ENCODE measurements at places on chromosomes 1 and 21.

- DNase-seq: peak; percentile 39
Measured at GRCh38 chr1:230972855-230973271, 5.8 kb downstream of the TTC13 start.

- DNase-seq: peak; percentile 55
Measured at GRCh38 chr1:37752583-37753471, 12.1 kb downstream of the EPHA10 start.

DNA sequence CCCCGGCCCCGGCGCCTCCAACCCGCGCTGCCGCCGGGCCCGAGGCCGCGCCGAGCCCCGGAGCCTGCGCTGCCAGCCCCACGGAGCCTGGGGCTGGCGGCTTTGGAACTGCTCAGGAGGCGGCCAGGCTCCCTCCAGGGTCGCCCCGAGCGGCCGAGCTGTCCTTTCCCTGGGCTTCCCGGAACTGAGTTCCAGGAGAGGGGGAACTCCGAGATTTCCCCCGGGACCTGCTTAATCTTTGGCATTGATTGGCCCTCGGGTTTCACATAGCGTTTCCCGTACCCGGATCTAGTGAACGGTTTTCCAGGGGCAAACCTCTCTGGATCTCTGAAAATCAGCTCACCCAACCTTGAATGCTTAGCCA, 504 bp downstream of the H6PD start:
- DNase-seq: no peak

GRCh38 chr21:35239811-35240219, 190.7 kb upstream of the RUNX1 start:
- DNase-seq: no peak

GRCh38 chr1:162218975-162219374, 149.5 kb downstream of the NOS1AP start:
- DNase-seq: no peak

DNA sequence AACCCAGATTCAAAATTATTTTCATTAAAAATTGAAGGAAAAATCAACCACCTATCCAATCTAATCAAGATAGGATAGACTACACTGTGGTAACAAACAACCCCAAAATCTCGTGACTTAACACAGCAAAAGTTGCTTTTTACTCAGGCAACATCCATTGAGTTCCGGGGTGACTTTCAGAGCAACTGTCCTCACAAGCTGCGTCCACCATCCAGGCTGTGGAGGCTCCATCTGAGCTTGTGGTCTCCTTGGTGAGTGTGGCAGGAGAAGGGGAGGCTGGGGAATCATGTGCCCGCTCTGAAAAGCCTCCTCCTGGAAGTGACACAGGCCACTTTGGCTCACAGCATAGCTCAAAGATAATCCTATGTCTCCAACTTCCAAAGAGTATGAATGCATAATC, 52.4 kb downstream of the CD2 start:
- no peak for DNase-seq

GRCh38 chr1:206635978-206636345, 626 bp downstream of the DYRK3 start:
- no peak for DNase-seq

GRCh38 chr1:151834239-151834638, 2.6 kb upstream of the RORC start:
- no peak for DNase-seq

DNA sequence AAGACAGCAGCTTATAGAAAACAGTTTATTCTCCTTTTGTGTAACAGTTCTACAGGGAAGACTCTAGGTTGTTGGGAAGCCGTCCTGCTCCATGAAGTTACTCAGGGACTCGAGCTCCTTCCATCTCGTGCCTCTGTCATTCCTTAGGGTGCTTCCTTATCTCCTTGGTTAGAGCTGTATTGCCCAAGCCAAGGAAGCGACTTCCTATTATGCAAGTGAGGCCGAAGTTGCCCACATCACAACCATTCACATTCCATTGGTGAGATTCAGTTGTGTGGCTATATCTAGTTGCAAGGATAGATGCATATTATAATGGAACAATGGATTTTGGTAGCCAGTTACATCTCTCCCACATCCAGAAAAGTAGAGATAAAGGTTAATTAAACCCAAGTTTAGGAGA, 9.0 kb downstream of the GSTM5 start:
- no peak for DNase-seq

DNA sequence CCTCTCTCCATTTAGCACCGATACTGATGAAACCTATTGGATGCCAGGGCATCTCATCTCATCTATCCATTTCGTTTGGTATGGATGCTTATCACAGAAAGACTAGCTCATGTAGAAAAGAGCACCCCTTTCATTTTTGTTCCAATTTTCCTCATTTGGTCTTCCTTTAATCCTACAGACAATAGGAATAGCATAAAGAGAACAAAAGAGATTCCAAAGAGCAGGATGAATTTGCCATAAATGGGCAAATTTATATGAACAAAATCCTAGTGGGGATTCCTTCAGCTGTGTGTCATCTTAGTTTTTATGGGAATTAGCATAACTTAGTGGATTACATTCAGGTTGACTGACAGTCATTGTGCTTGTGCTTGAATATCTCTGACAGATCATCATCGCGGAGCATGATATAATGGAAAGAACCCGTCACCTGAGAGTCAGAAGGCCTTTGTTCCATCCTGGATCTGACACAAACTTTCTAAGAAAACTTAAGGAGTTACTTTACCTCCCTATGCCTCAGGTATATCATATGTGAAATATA, 777.5 kb upstream of the ADGRL2 start:
- no peak for DNase-seq

DNA sequence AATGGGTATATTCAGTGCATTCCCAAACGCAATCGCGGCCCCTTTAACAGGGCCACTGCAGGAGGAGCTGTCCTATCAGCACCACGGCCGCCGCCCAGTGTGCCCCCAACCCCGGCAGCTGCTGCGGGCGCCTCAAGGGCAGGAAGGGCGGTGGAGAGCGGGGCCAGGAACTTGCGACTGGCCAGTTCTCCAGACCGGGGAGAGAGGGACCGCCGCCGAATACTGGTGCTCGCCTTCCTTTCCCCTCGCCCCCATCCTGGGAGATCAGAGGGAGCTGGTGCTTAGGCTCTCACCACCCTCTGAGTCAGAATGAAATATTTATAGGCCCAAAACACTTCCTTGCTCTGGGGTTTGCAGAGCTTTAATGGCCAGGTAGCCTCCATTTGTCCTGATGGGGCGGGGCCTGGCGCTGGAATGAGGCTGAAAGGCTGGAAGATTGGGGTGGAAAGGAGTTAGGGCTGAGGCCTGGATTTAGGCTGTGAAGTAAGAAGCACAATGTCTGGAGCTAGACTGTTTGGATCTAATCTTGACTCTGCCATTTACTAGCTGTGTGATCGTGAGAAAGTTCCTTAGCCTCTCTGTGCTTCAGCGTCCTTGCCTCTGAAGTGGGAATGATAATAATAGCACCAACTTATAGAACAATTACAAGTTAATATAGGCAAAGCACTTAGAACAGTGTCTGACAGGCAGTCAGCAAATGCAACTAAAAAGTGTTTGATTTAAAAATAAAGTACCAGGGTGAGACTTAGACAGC, 75.5 kb downstream of the NAV1 start:
- DNase-seq: no peak

DNA sequence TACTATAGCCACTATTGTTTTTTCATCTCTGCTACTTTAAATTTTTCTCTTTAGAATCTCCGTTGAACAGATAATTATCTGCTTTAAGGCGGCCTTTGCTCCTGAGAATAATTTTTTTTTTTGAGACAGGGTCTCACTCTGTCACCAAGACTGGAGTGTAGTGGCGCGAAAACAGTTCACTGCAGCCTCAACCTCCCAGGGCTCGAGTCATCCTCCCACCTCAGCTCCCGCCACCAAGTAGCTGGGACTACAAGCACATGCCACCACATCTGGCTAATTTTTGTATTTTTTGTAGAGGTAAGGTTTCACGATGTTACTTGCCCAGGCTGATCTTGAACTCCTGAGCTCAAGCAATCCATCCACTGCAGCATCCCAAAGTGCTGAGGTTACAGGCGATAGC, 28.6 kb downstream of the TRIT1 start:
- DNase-seq: no peak

- no peak for DNase-seq
Measured at GRCh38 chr1:89405275-89405929, 41.5 kb downstream of the GBP6 start.

DNA sequence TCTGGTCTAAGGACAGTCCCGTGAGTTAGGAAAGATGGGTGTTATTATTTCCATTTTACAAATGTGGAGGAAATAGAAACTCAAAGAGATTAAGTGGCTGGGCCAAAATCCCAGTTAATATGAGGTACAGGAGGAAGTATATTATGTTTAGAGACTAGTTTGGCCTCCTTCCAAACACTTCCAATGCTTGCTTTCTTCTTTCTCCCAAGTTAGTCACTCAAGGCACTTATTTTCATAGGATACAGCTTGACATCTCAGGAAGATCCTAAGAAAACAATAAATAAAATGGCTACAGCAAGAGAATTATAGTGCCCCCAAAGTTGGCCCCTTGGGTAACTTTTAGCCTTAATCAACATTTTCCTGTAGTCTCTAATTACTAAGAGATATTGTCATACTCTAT, 47.5 kb upstream of the IPO9 start:
- no peak for DNase-seq

GRCh38 chr1:16905110-16905867, 9.5 kb downstream of the RNU1-2 start:
- DNase-seq: peak; percentile 47

- no peak for DNase-seq
Measured at GRCh38 chr1:31739346-31739745, 24.8 kb downstream of the ADGRB2 start.

DNA sequence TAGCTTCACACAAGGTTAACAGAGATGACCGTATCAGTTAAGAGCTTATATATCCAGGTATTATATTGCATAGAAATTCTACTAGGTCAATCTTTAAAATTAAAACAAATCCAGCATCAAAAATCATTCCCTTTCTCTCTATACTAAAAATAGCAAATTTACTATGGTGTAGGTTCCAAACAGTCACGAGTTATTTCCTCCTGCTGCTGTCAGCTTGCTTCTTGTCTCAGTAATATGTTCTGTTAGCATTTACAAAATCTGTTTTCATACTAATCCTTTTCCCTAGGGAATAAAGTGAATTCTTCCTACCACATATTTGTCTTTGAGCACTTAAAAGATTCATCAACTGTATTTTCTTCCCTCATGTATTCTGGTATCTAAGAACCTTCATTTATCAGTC, 2.5 kb downstream of the WDR26 start:
- DNase-seq: no peak

- no peak for DNase-seq
Measured at GRCh38 chr1:161106431-161106830, 8.3 kb downstream of the KLHDC9 start.

GRCh38 chr1:210587566-210587965, 258.9 kb downstream of the HHAT start:
- no peak for DNase-seq

DNA sequence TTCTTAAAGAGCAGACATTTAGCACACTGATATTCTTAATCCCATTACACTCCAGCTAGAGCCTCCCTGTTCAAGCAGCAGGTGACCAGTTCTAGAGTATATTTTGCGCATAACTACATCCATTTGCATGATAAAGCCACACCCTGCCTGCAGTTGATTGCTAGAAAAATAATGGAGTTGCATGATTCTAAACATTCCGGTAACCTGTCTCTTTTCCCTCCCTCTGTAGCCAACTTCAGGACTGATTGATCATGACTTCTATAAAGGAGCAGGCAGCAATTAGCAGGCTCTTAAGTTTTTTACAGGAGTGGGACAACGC, 14.9 kb downstream of the ARMH1 start:
- DNase-seq: no peak

DNA sequence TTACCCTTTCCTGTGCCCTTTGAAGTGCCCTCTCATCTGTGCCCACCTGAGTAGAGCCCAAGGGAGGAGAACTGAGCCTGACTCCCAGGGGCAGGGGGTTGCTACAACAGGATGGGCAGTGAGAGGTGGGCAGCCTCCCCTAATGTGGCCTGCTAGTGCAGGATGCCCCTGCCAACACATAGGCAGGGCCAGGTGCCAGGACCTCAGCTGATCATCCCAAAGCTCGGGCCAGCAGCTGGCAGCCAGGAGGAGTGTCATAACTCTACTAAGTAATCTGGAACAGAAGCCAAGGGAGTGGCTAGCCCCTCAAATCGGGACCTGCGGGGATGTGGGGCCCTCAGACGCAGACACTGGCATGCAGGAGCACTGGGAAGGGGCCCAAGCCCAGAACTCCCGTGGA, 208.8 kb upstream of the RAB4A start:
- DNase-seq: no peak
